ENCODE measurements at places on chromosomes 1 and 21.
A peak's percentile ranks its signal among the peaks of the same experiment; 100 is the strongest.

DNA sequence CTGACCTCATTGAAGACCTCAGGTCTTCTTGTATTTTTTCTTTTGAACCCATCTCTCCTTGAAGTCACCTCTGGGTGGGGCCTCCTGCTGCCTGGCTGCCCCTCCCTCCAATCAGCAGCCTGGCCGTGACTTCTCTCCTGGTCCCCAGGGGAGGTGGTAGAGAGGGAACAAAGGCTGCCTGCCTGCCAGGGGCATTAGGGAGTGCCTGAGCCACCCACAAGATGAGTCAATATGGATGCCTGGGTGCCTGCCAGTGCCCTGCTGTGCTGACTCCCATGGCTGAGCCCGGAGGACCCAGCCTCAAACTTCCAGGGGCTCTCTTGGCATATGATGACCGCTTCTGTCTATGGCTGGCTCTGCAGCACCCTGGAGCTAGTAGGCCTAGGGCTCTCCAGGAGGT lies 5.3 kb upstream of the CDCP2 start:
- no peak for DNase-seq

DNA sequence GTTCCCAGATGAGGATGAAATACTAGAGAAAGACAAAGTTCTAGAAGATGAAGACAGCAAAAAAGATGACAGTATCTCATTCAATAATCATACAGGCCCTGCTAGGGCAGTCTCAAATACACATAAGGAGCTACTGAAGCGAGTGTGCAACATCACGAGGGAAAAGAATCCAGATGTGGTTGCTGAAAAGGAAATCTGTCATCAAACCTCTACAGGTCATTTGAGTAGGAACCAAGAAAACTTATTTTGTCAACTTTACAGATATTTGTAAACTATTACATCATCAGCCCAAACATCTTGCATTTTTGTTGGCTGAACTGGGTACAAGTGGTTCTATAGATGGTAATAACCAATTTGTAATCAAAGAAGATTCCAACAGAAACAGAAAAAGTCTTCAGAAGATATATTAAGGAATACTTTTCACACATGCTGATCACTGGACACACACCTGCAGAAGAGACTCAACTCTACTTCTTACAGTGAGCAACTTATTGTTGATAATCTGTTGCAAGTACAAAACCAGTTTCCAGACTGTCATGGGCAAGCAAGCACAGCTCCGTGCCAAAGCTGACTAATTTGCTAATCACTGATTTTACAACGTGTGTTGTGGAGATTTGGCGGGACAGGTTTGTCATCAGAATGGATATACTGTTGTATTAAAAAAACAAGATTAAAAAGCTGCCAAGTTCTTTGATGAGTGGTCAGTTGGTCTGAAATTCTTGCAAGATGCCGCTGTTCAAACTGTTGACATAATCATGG lies 42.1 kb downstream of the TRIM33 start:
- DNase-seq, result no peak

- DNase-seq, result peak; percentile 61
These were observed 26.9 kb upstream of the DDR2 start for GRCh38 chr1:162605225-162605927.

- DNase-seq, result no peak
These were observed 1.3 kb downstream of the CERS2 start for GRCh38 chr1:150973258-150973835.

DNA sequence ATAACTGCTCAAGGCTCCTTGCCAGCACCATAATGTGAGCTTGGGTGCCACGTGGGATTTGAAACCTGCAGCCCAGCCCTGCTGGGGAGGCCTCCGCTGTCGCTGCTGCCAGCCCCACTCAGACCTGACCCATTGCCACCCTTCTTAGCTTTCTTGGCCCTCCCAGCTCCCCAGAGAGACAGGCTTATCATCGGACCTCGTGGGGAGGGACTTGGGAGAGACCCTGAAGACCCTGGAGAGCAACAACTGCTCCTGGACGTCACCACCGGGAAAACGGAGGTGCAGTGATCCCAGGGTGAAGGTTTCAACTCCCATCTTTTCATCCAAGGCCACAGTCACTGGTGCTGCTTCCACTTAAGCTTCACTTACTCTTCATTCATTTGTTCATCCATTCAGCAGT lies 596.1 kb downstream of the PTPRU start:
- DNase-seq, result no peak

DNA sequence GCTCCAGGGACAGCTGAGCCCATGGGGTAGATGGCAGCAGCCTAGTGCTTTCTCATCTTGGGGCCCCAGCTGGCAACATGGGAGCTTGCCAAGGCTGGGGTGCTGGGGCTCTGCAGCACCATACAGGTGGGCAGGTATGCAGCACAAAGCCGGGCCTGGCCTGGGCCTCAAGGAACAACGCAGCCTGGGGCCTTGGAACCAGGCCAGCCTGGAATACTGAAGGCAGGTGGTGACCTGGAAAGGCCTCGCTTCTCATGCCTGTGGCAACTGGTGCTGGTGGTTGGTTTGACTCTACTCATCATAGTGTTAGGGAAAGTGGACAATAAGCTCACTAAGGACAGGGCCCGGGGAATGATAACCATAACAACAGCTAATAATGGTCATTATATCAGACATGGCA lies 27.0 kb upstream of the SDHB start:
- no peak for DNase-seq

GRCh38 chr1:89295187-89295586 lies 22.5 kb upstream of the GBP5 start:
- DNase-seq, result no peak

DNA sequence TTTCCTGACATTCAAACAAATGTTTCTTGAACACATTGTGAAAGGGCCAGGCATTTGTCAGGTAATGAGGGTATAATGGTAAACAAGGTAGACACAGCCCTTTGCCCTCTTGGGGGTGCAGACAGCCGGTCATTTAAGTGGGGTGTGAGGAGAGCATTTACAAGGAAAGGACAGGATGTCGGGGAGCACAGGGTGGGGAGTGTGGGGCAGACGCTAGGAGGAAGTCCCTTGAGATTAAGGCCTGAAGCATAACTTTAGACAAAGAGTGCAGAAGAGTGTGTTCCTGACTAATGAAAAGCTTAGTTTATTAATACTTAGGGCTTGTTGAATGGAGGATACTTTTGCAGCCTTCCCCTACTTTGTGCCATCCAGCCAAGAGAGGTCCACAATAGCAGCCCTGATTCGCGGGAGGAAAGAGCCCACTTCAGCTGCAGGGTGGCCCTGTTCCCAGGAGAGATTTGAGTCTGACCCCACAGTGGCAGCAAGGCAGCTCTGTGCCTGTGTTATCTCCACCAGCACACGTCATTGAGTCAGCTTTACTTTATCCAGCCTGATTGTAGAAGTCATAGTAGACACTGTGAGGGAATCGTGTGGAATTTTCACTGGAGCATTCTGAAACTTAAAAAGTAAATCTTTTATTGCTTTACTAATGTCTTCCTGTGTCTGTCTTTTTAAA lies 35.1 kb downstream of the MPZL1 start:
- no peak for DNase-seq

DNA sequence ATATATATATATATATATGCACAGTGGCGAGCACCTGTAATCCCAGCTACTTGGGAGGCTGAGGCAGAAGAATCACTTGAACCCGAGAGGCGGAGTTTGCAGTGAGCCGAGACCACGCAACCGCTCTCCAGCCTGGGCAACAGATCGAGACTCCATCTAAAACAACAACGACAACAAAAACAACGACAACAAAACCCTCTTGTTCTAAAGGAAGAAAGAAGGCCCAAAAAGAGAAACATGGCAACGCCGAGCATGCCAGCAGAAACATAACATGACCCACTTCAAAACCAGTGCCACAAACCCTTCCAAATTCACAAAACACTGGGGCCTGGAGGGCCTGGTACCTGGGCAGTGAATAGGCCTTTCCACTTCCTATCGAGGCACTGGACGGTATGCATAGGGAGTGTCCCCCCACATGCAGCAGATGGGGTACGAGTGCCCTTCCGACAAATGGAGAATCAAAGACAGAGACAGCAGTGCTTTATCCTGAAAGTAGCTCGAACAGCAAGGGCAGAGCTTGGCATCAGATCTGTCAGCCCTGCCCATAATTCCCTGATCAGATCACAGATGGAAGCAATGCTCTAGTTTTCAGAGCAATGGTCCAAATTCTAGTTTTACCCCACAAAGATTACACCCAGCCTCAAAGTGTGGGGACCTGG lies 52.0 kb downstream of the TOMM20 start:
- DNase-seq, result no peak

- DNase-seq, result no peak
These were observed 1244.1 kb upstream of the ADGRL4 start for GRCh38 chr1:80250573-80251168.

GRCh38 chr1:44390277-44390676 lies 14.8 kb upstream of the RNF220 start:
- peak; percentile 20 for DNase-seq

DNA sequence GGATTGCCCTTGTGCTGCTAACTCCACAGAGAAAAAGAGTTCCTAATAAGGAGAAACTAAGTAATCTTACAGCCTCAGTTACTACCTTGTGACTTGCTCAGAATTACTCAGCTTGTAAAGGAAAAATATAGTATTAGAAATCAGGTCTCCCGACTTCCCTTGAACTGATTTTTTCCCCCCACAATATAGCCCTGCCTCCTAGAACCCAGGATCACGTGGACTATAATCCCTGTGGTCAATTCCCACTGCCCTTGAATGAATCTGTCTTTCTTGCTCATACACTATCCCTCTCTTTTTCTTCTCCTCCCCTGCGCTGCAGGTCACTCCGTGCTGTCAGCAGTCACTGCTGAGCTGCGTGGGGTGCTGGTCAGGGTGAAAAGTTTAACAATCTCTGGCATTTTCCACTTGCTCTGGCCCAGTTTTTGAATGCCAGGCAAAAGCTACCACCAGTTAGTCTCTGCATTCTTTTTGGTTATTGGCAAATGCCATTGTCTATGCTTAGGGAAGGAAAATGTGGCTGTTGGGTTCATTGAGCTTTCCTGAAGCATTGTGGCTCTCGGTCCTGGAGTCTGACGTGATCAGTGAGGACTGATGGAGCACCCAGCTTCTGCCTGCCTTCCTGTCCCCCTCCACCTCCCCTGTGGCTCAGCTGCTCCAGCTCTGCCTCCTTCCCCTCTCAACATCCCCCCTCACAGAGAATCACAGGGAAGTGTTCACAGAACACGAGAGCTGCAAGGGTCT lies 1.9 kb upstream of the MYOC start:
- peak; percentile 56 for DNase-seq

- DNase-seq, result no peak
These were observed 29.4 kb downstream of the PSMG1 start for GRCh38 chr21:39153842-39154241.

- DNase-seq, result no peak
These were observed 58.0 kb downstream of the FAAP20 start for GRCh38 chr1:2136386-2137235.

DNA sequence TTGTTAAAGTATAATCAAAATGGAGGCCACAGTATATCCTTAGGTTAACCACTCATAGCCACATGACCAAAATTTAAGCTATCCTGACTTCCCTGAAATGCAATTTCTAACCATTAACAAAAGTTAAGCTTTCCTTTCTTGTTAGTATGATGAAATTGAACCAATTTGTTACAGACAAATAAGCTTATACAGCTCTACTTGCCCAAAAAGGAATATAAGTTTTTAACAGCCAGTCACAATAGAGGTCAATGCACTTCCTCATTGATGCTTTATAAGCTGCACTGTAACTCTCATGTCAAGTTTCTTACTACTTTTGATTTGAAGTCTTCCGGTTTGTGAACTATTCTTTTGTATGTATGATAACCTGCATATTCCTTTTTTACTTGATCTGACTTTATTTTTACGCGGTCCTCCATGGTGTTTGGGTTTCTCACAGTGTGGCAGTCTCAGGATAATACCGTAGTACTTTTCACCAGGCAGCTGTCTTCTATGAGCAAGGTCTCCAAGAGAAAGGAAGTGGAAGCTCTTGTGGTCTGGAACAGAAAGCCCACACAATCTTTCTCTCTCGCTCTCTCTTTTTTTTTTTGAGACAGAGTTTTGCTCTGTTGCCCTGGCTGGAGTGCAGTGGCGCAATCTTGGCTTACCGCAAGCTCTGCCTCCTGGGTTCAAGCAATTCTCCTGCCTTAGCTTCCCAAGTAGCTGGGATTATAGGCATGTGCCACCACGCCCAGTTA lies 331.6 kb downstream of the SRGAP2C start:
- DNase-seq, result no peak

GRCh38 chr1:172041742-172042141 lies 200.4 kb downstream of the DNM3 start:
- DNase-seq, result no peak

- no peak for DNase-seq
These were observed 81.6 kb downstream of the ADSS2 start for GRCh38 chr1:244370060-244370637.

GRCh38 chr1:224736619-224737352 lies 120.7 kb downstream of the CNIH3 start:
- DNase-seq, result peak; percentile 36

- DNase-seq, result peak; percentile 54
These were observed 210.1 kb upstream of the C1orf87 start for GRCh38 chr1:60283690-60284089.

GRCh38 chr1:224544346-224545110 lies 71.6 kb upstream of the CNIH3 start:
- no peak for DNase-seq

DNA sequence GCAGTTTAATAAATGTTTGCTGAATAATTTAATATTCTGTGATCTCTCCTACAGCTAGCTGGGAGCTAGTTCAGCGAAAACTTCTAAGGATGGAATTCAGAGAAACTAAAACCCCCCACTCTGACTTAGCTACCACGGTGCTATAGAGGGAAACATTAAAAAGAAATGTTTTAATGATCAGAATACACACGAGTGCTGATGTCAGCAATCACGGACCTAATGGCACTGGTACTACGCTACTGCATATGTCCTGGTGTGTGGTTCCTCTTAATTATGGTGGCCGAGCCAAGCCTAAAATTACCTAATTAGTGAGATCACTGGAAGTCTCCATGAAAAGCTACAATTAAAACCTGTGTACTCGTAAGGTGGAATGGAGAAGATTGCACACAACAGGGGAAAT lies 23.9 kb upstream of the LSM10 start:
- DNase-seq, result no peak

GRCh38 chr1:167435484-167435883 lies 82.8 kb downstream of the CD247 start:
- DNase-seq, result no peak

DNA sequence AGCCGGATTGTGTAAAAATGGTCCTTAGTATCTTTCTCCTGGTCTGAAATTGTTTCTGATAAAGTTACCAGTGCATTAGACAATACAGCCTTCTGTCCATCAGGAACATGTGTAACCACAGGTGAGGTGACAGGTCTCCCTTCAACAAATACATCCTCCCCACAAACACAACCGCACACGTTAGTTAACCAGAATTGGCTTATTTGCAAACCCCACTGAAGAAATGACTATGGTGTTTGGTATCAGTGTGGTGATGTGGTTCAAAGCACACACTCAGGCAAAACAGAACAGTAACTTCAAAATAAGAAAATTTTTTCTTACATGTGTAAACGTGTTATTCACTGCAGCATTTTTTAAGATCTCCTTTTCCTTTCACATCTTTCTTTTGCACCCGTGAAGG lies 517.2 kb upstream of the NR5A2 start:
- no peak for DNase-seq

- DNase-seq, result peak; percentile 50
These were observed 2.8 kb downstream of the HES3 start for GRCh38 chr1:6246497-6247467.

Data from foreskin melanocyte (primary cell).